ENCODE measurements at places on chromosomes 7 and 10. TPM values are rescaled to one million over a fixed set of nuclear protein-coding genes. Genes with fewer than 3 reads are reported as not detected.

GRCh38 chr7:130153211-130153908 is 51.8 kb downstream of the TMEM209 start:
- no peak for DNase-seq
- no peaks in the 10 kb centered on the region for H3K36me3 ChIP-seq
- no peak overlapping the region for H3K4me3 ChIP-seq
- no peaks in the 10 kb centered on the region for H3K27me3 ChIP-seq
- peaks cover 26% of the 10 kb centered on the region for H3K4me1 ChIP-seq
- H3K27ac ChIP-seq = peak overlapping the region; percentile 42

Gene SFRP4
- total RNA-seq = not detected

Gene MYOZ1
- 1.3 TPM for total RNA-seq

Gene FOXI2
- total RNA-seq = not detected

GRCh38 chr10:101157756-101158458 is 26.8 kb downstream of the TLX1 start:
- H3K27me3 ChIP-seq = peaks cover 26% of the 10 kb centered on the region
- no peaks in the 10 kb centered on the region for H3K36me3 ChIP-seq
- no peak overlapping the region for H3K27ac ChIP-seq
- no peak for DNase-seq
- no peak overlapping the region for H3K4me3 ChIP-seq
- peaks cover 5% of the 10 kb centered on the region for H3K4me1 ChIP-seq

DNA sequence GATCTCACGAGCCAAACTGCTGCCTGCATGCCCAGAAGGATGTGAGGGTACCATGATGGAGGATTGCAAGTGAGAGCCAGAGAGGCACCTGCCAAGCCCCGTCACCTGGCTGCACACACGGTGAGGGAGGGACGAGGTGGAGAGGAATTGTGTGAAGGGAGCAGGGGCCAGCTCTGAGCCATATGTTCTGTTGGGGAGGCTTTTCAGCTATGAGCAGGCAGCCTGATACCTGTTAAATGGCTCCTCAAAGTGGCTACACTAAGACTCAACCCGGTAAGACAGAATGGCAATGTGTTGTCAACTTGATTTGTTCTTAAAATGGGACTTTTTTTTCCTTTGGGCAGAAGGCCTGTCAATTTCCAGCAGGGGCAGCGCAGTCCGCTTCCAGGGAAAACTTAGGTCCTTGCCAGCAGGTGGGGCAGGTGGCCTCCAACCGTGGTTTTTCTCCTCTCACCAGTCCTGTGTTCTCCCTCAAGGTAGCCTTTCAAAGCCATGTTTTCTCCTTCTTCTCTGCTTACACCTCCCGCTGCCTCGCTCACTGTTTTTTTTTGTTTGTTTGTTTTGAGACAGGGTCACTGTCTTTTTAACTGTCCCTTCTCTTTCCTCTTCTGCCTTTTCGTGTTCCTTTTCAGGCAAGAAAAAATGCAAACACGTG is 57.7 kb upstream of the ZNRF2 start:
- peaks cover 33% of the 10 kb centered on the region for H3K4me1 ChIP-seq
- DNase-seq = peak; percentile 75
- no peaks in the 10 kb centered on the region for H3K36me3 ChIP-seq
- peak overlapping the region; percentile 90 for H3K27ac ChIP-seq
- no peak overlapping the region for H3K4me3 ChIP-seq
- no peaks in the 10 kb centered on the region for H3K27me3 ChIP-seq

Gene CALML5
- total RNA-seq = not detected

Gene FAM24B
- total RNA-seq = 2.0 TPM

Measured in stomach (tissue), 19 donors.